ENCODE measurements at places on chromosomes 3 and 15.

GRCh38 chr15:88400591-88401250 is 66.5 kb downstream of the MRPL46 start:
- DNase-seq: no peak

DNA sequence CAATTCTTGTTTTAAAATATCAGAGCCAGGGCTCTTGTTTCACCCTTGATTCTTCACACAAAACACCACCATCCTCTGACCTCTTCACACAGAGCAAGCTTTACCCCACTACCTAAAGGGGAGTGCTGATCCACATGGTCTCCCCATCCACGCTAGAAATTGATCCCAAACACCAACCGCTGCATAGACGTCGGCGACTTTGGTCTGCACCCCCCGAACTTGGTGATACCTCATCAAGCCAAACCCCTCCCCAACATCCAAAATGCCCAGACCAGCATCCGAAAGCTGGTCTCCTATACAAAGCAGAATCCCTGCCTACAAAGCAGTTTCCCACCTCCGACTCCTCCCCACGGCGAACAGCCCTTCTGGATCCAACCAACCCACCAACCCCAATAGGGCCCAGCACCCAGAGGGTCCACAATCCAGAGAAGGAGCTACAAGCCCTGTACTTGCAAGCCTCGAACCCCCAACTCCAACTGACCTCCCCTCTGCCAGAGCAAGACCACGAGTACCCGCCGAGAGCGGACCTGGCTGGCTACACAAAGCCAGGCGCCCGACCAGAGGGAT is 25.8 kb upstream of the MTHFS start:
- DNase-seq: no peak

GRCh38 chr3:148036331-148036876 is 627.2 kb downstream of the ZIC1 start:
- DNase-seq: peak; percentile 34

DNA sequence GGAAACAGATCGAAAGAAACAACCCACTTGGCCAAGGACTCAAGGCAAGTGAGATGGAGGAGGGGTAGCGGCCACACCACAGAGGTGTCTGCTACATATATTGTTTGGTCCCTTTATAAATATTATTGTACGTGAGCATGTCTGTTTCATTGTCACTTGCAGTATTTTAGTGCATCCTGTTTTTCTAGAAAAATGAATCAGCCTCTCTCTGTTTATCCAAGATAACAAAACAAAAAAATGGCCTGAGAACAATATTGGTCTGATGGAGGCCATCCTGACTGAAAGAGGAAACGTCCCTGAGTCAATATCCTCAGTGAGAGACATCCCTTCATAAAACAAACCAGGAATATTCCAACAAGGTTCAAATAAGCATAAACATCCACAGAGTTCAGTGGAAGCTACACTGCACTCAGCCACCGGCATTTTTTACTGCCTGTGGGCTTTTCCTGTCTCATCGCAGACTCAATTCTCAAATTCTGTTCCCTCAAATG is 42.0 kb downstream of the WWTR1 start:
- DNase-seq: no peak

DNA sequence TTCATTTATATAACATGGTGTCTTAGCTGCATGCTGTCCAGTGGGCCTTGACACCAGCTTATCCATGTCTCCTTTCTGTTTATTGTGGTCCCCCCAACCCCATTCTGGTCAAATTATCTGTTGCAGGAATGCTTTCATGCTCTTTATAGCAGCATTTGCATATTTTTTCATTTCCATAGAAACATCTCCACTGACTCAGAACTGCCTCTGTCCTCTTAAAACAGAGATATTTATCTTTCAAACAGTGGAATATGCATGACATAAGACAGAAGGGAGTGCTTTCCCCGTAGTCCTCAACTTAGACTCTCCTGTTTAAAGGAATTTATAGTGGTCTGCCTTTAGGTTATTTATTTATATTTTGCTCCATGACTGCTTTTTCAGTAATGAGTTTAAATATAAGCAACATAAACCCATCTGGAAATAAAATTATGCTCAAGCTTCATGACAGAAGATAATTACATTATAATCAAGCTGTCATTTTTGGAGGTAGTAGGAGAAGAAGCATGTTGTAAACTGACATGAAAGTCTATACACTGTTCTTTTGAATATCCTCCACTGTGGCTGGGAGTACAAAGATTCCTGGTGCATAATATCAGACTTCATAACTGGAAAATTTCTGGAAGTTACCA is 179.5 kb upstream of the CD96 start:
- DNase-seq: no peak

GRCh38 chr15:81751256-81751655 is 294.6 kb downstream of the MEX3B start:
- no peak for DNase-seq

GRCh38 chr3:174441588-174442301 is 417.4 kb upstream of the NAALADL2 start:
- DNase-seq: peak; percentile 18

GRCh38 chr3:40465111-40465407 is 7.9 kb downstream of the RPL14 start:
- DNase-seq: no peak

Measured in kidney epithelial cell (primary cell).